Midbrain (tissue), 1 donor: ENCODE measurements at places on chromosomes 6 and 20.

- no peak for DNase-seq
Observed at GRCh38 chr6:15253203-15254022, 7.5 kb downstream of the JARID2 start.

DNA sequence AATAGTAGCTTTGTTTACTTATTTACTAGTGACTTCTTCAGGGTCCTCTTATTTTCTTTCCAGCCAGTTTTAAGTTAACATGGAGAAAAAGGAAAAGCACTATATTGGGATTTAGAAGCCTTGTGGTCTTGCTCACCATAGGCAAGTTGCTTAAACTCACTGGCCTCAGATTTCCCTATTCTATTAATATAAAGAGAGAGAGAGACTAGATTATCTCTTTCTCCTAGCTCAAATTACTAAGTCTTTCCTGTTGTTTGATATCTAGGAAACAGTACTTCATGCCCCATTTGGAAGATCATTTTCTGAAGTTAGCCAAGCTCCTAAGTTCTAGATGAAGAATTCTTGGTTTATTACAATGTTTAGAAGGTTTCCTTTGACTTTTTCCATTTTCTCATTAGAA, 32.5 kb downstream of the CTNNBL1 start:
- DNase-seq, result no peak

DNA sequence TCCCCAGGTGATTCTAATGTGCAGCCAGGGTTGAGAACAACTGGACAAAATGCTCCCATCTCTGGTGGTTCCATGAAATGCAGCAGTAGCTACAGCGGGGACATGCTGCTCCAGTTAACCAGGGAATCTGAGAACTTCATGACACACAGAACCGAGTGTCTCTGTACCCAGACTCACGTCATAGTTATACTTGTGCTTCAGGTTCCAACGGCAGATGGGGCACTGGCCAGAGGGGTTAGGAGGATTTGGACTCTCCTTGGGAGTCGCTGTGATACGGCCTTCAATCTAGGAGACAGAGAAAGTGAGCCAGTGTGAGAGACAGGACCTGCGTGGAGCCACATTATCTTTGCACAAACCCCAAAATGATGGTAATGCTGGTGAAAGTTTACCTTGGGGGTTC, 9.2 kb downstream of the MRPS18A start:
- DNase-seq, result no peak

DNA sequence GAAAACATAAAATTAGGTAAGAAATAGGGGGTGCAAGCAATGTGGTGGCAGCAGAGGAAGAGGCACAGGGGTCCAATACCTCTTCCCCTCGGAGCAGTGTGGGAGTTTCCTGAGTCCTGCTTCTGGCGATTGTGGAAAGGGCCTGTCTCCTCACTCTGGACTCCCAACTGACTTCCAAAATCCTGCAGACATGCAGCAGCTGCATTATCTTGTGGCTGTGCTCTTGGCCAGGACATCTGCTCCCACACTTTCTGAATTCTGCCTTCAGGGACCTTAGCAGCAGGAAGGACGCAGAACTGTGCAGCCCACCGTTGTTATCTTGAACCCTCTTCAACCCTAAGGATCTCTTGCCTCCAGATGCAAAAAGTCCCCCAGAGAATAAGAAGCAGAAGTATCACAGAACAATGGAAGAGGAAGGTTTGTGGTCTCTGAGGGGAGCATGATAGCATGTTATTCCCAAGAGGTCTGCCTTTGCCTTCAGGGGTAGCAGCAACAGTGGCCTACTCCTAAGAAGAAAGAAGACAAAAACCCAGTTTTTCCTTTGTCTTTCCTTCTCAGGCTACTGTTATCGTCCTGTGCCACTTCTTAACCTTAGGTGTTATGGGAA, 102.5 kb upstream of the EMILIN3 start:
- DNase-seq, result no peak

GRCh38 chr20:46752728-46753127, 43.3 kb downstream of the SLC2A10 start:
- DNase-seq, result peak; percentile 49

DNA sequence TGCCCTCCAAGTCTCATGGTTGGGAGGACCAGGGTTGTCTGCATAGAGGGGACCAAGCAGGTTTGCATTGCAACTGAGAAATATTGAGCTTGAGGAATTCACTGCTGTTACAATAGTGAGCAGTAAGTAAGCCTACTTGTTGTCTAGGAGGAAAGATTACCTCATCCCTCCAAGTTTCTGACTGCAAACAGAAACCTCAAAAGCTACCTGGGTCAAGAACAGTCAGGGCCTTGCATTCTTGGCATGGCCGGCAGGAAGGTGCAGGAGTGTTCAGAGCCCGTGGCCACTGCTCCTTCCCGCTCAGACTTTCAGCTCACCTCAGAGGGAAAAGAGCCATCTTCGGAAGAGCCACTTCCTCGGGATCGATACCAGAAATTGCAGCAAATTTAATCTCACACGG, 46.0 kb upstream of the DOK5 start:
- DNase-seq, result no peak

DNA sequence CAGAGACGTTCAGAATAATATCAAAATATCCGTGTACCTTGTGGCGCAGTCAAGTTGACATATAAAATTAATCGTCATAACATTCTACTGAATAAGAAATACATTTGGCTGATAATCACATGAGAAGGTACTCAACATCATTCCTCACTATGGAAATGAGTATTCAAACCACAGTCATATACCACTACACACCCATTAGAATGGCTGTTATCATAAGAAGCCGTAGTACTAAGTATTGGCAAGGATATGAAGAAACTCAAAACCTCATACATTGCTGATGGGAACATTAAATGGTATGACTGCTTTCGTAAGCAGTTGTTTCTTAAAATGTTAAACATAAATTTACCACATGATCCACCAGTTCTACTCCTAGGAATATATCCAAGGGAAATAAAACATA, 244.7 kb downstream of the CDKAL1 start:
- DNase-seq, result no peak
